Fibroblast of skin of abdomen (primary cell): ENCODE measurements at places on chromosomes 16 and 17.

DNA sequence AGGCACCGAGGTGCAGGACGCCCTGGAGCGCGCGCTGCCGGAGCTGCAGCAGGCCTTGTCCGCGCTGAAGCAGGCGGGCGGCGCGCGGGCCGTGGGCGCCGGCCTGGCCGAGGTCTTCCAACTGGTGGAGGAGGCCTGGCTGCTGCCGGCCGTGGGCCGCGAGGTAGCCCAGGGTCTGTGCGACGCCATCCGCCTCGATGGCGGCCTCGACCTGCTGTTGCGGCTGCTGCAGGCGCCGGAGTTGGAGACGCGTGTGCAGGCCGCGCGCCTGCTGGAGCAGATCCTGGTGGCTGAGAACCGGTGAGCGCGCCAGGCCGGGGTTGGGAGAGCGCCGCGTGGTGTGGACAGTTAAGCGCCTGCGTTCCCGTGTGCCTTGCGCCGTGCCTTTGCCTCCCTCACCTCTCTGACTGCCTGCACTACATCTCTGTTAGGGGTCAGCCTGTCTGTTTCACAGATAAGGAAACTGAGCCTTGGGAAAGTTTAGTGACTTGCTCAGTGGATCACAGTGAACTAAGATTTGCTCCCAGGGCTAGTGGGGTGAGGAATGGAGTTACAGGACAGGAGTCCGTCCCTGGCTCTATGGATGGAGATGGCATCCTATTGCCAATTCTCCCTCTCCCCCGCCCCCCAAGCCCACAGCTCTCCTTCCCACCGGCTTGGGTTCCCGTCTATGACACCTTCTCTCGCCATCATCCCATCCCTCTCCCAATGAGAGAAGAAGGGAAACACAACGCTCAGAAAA lies 880 bp downstream of the SARM1 start:
- DNase-seq: peak; percentile 24

DNA sequence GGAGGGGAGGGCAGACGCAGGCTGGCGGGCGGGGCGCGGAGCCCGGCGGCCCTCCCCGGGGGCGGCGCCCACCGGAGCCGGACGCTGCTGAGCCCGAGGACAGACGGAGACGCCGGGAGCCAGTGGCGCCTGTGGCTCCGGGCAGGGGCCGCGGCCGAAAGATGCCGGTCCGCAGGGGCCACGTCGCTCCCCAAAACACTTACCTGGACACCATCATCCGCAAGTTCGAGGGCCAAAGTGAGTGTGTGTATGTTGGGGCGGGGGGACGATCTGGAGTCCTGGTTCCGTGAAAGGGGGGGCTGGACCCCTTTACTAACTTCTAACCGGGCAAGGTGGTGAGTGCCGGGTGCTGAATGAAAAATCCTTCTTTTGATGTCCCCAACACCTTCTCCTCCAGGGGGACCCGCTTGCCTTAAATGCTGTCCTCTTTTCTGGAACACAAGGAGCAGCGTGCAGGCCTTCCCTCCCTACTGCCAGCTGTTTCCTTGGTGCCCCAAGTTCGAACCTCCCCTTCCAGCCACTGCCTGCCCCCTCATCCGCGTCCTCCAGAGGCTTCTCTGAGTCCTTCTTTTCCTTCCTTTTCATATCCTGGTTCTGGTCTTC lies at the start of gene KCNH6:
Gene KCNH6 (plus strand): TSS at position 106 of the 603 bp plus-strand sequence. CDS start 56 bp downstream, at position 162.
- DNase-seq: no peak

DNA sequence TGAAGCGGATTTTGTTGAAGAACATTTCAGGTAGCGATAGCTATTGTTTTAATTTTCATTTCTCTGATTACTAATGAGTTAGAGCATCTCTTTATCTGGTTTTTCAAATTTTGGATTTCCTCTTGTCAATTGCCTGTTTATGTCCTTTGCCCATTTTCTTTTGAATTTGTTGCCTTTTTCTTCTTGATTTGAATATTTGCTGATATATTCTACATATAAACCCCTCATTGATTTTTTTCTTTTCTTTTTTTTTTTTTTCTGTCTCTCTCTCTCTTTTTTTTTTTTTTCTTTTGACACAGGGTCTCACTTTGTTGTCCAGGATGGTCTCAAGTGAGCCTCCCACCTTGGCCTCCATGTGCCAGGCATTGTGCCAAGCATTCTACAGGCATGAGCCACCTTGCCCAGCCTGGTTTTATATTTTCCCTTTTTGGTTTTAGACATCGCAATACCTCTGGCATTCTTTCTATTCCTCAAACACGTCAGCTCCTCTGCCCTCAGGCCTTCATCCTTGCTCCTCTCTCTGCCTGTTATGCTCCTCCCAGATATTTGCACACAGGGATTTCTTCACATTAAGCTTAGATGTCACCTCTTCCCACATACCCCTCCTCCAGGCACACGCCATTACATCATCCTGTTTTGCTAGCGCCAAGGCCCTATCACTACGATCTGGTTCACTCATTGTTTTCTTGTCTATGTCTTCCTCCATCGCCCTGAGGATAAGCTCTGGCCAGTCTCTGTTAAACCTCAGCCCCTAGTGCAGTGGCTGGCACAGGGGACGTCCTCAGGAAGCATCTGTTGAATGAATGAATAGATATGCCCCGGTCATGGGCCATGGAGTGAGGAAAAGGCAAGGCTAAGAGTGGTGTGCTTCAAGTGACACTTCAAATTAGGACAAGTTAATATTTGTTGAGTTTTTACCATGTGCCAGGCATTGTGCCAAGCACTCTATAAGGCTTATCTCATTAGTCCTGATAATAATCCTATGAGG lies 8.6 kb downstream of the SARM1 start:
- peak; percentile 17 for DNase-seq

- no peak for DNase-seq
Measured at GRCh38 chr16:51960931-51961330, 586.0 kb downstream of the TOX3 start.

DNA sequence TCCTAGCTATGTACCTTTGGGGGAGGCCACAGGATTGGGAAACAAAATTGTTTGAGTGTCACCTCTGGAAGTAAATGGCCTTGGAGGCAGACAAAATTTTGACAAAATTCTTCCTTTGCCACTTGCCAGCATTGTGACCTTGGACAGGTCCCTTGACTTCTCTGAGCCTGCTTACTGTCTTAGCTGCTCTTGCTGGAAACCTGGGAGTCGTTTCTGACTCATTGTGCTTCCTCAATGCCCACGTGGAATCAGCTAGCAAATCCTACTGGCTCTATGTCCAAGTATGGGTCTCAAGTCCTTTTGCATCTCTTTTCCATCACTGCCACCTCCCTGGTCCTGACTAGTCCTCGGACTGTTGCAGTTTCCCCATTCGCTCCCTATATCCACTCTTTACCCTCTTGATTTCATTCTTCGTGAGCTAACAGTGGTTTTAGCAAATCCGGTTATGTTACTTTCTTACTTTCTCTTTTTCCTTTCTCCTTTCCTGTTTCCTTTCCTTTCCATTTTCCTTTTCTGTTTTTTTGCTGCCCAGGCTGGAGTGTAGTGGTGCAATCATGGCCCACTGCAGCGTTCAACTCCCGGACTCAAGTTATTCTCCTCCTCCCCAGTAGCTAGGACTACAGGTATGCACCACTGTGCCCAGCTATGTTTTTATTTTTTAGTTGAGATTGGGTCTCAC lies 68.1 kb upstream of the LGALS9 start:
- DNase-seq: no peak

GRCh38 chr17:52024300-52024870 lies 134.1 kb downstream of the CA10 start:
- DNase-seq: peak; percentile 55

- no peak for DNase-seq
Measured at GRCh38 chr16:62022688-62023087, 13.6 kb downstream of the CDH8 start.

DNA sequence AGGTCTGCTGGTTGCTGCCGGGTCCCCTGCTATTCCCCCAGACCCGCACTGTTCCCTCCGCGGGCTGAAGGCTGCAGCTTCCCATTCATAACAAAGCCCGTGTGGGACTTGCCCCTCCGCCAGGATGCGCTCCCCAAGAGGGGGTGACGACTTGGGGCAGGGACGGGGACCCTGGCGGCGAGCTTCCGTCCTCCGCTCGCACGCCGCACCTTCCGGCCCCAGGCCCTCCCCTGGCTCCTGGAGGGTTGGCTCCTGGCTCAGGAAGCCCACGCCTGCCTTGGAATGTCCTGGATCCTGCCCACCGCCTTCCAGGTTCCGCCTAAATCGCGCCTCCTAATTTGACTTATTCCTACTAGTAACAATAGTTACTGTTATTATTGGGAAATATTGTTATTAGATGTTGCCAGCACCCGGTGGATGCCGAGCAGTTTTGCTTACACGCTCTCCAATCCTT lies 1.1 kb upstream of the TFAP4 start:
- peak; percentile 36 for DNase-seq

DNA sequence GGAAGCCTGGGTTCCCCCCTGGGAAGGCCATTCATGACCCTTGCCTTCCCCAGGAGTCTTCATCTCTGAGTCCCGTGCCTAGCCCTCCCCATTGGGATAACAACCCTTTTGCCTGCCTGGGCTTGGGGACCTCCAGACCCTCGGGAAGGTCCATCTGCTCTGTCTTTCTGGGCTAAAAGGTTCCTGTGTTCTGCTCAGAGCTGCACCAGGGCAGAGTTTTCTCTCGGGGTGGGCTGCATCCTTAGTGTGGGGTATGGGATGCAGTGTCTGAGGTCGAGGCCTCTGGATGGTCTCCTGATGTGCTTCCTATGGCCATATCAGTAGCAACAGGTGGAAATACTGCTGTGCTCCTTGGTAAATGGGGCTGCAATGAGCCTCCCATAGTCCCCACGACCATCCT lies 22.9 kb upstream of the PLLP start:
- no peak for DNase-seq
